ENCODE measurements at places on chromosomes 1 and 21. TPM values are rescaled to one million over a fixed set of nuclear protein-coding genes. Genes with fewer than 3 reads are reported as not detected.

DNA sequence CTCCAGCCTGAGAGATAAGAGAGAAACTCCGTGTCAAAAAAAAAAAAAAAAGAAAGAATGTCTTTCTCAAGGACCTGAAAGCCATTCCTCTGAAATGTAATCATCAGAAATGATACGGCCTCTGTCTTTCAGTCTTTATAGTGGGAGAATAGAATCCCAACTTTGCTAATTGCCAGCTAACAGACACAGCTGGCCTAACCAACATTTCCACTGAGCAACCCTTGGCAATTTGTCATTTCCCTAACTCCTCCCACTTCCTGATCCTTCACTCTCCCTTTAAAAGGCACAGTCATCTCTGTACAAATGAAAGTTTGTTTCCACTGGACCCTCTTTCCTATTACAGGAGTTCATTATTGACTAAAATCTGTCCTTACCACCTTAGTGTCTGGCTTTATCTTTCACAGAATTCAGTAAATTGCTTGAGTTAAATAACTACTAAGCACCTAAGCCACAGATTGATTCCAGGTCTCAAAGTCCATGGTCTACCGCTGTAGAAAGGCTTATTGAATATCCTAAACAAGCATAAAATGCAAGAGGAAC is 4.3 kb upstream of the CBR1 start:
- H3K27me3 ChIP-seq: no peaks in the 10 kb centered on the region
- no peaks in the 10 kb centered on the region for H3K36me3 ChIP-seq
- DNase-seq: no peak
- no peak overlapping the region for H3K27ac ChIP-seq
- H3K4me3 ChIP-seq: no peak overlapping the region

DNA sequence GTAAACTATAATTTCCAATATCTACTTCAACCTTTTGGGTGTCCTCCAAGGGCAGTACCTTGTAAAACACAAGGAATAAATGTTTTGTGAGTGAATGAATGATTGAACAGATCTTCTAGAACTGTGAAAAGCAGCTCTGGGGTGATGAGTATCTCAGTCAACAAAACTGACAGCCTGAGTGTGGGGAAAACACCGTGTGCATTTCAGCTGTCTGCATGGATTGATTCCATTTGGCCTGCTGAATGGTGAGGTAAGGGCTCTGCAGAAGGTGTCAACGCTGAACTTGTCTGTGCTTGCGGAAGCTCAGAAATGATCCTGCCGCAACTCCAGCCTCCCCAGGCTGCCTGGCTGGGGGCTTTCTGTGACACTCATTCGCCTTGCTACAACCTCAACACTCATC is 7.4 kb upstream of the AGMAT start:
- no peak overlapping the region for H3K27ac ChIP-seq
- no peaks in the 10 kb centered on the region for H3K4me1 ChIP-seq
- no peak for DNase-seq
- H3K4me3 ChIP-seq: no peak overlapping the region
- H3K36me3 ChIP-seq: no peaks in the 10 kb centered on the region
- H3K27me3 ChIP-seq: peaks cover 5% of the 10 kb centered on the region

Gene SYNC
- total RNA-seq: not detected

Gene CRNN
- total RNA-seq: not detected

Gene NR1I3
- not detected for total RNA-seq

Gene PKLR
- total RNA-seq: not detected
